Muscle of back (tissue), 13 donors: ENCODE measurements at places on chromosomes 6 and 20. TPM values are rescaled to one million over a fixed set of nuclear protein-coding genes. Genes with fewer than 3 reads are reported as not detected.

DNA sequence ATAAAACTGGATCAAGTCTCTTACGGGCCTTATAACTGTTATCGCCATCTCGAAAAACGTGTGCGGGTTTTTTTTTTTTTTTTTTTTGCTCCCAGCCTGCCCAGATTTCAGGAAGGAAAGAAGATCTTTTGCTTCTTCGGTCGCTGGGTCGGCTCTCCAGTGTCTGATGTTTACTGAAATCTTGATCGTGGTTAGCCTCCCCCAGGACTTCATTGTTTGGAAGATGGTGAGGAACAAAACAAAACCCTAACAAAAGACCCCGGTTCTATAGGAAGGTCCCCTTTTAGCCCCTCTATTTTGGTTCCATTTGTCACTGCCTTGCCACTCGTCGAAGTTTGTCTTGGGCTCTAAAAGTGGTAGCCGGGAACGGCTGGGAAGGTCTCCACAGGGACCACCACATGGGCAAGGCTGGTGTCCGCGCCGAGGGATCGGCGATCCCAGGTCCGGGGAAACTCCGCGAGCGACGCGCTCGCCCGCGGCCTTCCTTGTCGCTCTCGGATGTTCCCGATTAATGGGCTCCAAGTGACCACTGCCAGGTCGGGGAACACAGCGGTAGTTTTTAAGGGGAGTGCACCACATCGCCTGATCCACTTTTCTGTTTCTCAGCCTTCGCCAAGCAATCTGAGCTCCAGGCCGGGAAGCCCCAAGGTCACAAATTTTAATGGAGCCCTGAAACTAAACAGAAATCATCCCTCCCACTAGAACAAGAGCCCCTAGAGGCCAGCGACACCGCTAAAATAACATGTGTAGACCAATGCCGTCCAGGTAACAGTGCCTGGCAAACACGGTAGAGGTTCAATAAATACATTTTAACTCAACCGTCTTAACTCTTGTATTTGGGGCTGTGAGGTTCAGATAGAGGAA lies 27.0 kb downstream of the TRIM27 start:
- peak; percentile 51 for DNase-seq

- no peak for DNase-seq
Observed at GRCh38 chr6:113763876-113764275, 93.3 kb upstream of the MARCKS start.

DNA sequence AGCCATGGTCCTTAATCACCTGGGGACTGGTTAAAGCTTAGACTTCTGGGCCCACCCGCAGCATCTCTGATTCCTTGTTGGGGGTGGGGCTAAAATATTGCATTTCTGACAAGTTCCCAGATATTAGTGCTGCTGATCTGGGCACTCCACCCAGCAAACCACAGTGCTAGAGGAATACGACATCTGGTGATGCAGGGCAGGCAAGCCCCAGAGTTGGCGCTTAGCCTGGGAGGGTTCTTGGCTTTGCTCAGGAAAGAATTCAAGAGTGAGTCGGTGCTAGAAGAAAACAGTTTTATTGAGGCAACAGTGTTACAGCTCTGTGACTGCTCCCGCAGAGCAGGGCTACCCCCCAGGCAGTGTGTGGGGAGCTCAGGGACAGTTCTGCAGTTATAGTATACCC lies 210.7 kb downstream of the TFAP2C start:
- no peak for DNase-seq

DNA sequence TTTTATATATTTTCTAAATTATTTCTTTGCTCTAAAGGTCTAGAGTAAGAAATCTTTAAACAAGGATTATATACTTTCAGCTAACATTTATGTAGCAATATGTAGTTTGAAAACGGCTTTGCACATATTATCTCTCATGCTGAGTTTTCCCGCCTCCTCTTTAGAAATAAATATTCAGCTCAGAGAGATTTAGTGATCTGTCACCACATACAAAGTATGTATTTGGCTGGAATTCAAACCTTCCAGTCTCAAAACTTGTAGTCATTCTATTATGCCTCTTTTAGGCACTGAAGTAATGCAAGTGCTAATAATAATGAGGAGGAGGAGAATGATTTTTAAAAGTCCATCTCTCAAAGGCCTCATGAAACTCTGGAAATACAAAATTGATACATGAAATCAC lies 525.0 kb downstream of the GRIK2 start:
- DNase-seq, result no peak

- DNase-seq, result no peak
Observed at GRCh38 chr6:41535766-41536165, 10.4 kb upstream of the FOXP4 start.

DNA sequence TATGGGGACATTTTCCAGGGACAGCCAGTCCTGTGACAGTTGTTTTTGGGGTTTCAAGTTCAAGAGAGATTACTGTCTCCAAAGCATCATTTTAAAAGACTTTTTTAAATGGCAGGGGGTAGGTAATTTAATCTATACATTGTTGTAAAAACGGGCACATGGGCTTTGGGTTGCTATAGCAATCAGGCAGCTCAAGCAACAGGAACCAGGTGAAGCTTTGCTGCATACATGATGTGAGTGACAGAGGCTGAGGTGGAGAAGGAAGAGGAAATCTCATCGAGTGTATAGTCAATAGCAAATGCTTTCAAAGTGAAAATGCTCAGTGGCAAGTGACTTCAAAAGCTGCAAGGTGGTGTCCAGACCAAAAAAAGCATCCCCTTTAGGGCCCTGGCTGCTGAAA lies 277.4 kb upstream of the JAG1 start:
- no peak for DNase-seq

GRCh38 chr20:55052459-55052858 lies 577.1 kb downstream of the DOK5 start:
- no peak for DNase-seq

DNA sequence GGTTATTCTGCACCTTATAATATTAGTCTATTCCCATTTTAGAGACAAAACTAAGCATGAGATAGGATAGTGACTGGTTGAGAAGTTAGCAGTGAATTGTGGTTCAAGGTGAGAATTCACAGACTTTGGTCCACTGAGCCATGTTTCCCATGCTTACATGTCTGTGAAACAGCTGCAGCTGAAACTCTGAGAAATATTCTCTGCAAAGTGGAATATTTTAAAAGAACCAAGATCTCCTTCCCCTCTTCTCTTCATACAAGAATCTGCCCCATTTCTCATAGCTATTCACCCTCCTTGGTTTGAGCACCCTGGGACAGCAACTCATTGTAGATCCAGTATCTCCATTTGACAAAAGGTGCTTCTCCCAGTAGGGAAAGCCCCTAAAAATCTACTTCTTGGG lies 70.2 kb upstream of the TMEM170B start:
- DNase-seq, result no peak

DNA sequence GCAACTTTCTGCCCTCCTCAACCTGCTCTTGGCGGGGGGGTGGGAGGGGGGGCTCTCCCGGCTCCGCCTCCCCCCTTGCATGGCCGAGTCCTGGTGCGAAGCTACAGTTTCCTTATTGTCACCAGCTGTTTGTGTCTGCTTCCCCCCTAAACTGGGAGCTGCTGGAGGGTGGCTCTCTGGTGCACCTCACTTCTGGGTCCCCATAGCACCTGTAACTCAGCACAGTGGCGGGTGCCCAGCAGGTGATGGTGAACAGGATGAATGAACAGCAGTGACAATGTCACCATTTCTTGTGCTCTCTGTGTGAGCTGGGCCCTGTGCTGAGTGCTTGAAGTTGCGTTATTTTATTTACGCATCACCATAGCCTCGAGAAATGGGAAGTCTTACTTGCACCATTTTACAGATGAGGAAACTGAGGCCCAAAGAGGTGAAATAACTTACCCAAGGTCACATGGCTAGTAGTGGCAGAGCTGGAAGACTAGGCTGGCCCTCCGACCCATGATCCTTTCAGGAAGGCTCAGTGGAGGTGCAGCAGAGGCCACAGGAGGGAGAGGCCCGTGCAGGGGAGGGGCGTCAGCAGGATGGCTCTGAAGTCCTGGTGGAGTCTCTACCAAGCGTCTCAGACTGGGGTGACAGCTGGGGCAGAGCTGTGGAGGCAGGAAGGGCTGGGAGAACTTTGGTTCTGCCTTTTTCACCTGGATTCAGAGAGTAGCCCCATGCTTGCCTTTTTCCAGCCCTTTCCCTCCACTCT lies 41.8 kb downstream of the SRC start:
- no peak for DNase-seq

- DNase-seq, result no peak
Observed at GRCh38 chr6:51553246-51554015, 534.0 kb downstream of the PKHD1 start.

GRCh38 chr6:109808837-109809236 lies 117.7 kb downstream of the FIG4 start:
- no peak for DNase-seq

- DNase-seq, result no peak
Observed at GRCh38 chr20:48605364-48606171, 222.2 kb downstream of the PREX1 start.

GRCh38 chr20:56088375-56088774 lies 83.1 kb upstream of the CBLN4 start:
- no peak for DNase-seq

- DNase-seq, result no peak
Observed at GRCh38 chr6:33339193-33339592, 21.6 kb upstream of the ZBTB22 start.

DNA sequence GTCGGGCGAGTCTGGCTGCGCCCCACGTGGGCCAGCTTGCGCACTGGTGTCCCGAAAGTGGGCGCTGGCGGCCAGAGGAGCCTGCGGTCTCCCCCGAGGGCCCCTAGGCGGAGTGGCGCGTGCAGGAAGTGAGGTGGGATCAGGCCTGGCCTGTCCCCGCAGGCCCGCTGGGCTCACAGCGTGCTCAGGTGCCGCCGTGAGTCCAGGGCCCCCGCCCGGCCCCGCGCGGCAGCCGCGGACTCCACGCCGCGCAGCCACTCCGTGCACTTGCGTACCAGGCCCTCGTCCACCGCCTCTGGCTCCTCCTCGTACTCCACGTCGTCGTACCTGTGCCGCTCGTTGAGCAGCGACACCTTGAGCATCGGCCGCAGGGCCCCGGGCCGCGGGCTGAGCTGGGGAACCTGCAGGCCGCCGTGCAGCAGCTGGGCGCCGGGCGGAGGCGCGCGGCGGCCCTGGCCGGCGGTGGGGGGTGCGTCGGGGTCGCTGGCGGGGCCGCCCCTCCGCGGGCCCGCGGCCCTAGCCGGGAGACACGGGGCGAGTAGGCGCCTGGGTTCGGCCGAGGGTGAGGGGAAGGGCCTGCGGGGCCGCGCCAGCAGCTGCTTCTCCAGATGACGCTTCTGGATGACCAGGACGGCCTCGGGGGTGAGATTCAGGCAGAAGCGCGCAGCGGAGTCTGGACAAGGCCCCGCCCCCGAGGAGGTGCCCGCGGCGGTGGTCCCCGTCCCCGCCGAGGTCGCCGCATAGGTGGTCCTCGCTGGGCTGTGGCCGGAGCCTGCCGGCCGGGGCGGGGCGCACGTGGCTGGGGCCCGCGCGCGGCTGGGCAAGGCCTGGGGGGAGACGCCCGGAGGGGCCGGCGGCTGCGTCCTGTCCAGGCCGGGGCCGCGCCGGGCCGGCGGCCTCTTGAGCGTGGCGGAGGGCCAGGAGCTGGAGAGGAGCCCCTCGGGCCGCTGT lies 835 bp downstream of the PRR18 start:
- DNase-seq, result peak; percentile 57

GRCh38 chr20:45337367-45338120 lies 10.7 kb downstream of the SDC4 start:
- DNase-seq, result peak; percentile 76

- DNase-seq, result no peak
Observed at GRCh38 chr6:44154067-44154466, 4.6 kb upstream of the CAPN11 start.

DNA sequence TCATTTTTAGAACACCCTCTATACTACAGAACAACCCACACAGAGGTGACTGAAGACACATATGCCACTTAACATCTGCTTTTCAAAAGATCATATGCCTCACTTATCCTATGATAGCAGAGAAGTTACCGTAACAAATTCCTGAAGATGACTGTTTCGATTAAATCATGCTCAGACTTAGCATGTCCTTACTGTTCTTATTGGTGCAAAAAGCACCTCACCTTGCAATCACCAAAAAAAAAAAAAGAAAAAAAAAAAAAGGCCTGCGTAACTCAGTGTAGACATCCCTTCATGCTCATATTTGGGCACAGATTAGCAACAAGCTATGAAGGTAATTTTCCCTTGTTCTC lies 17.7 kb upstream of the DST start:
- DNase-seq, result no peak

DNA sequence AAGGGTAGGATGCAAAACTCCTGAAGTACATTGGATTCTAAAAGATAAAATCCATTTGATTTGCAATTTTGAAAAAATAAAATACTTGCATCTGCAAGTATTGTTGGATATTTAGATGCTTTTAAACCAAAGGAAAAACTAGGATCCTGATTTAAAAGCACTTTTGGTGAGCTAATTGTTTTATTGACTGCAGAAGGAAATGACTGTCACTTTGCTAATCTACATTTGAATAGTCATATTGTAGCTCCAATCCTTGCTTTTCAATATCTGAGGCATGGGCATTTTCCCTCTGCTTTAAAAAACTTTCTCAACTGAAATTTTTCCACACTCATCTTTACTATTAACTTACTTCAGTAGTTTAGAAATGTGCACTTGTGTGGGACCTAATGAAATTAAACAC lies 74.1 kb downstream of the TRDN start:
- no peak for DNase-seq

DNA sequence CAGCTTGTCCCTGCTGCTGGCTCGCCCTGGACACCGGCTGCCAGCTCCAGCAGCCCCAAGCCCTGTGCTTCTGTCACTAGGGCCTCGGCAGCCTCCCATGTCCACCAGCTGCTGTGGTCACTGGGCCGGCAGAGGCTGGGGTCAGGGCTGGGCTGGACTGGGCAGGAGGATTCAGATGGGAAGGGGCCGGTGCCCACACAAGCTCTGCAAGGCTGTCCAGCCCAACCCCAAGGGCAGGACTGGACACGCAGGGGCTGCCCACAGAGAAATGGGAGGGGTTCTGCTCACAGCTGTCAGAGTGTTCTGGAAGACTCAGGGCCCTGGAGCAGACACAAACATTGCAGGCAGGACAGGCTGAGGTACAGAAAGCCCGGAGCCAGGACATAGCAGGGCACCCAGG lies 65.6 kb downstream of the ADNP start:
- peak; percentile 19 for DNase-seq

DNA sequence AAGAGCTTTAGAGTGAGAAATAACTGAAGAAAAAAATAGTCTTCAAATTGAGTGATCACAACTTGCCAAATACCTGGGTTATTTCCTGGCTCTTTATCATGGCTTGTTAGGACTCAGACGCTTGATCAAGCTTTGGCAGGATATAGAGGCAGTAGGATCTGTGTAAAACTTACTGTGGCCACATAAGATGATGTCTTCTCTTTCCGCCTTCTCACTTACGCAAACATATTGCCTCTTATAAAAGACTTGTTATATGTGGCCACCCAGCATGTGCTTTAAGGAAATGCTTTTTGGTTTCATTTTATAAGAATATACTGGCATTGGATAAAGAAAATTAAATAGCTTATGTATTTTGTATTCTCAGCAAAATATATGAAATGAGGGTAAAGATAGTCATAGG lies 101.8 kb upstream of the AKIRIN2 start:
- DNase-seq, result no peak

Gene ULBP3
- 1.5 TPM for polyA plus RNA-seq

Gene C20orf204
- polyA plus RNA-seq, result 1.0 TPM

Gene BMP6
- 2.4 TPM for polyA plus RNA-seq

Gene ZNF341
- polyA plus RNA-seq, result 2.2 TPM

Gene EYS
- polyA plus RNA-seq, result 0.66 TPM

Gene SALL4
- polyA plus RNA-seq, result 0.43 TPM

Gene LYRM4
- 20.3 TPM for polyA plus RNA-seq

Gene IPCEF1
- 0.99 TPM for polyA plus RNA-seq

Gene PRR18
- polyA plus RNA-seq, result 0.75 TPM

Gene BTN2A1
- 24.5 TPM for polyA plus RNA-seq

Gene SNRNP48
- 18.0 TPM for polyA plus RNA-seq

Gene STX11
- 0.88 TPM for polyA plus RNA-seq

Gene ZNF165
- 0.68 TPM for polyA plus RNA-seq

Gene SLC26A8
- polyA plus RNA-seq, result 0.25 TPM

Gene GPSM3
- polyA plus RNA-seq, result 7.4 TPM

Gene MUC22
- polyA plus RNA-seq, result not detected

Gene NAPB
- 8.2 TPM for polyA plus RNA-seq
